ENCODE measurements at places on chromosomes 16 and 17.

GRCh38 chr16:50519001-50519400 lies 29.2 kb upstream of the NKD1 start:
- DNase-seq = no peak

DNA sequence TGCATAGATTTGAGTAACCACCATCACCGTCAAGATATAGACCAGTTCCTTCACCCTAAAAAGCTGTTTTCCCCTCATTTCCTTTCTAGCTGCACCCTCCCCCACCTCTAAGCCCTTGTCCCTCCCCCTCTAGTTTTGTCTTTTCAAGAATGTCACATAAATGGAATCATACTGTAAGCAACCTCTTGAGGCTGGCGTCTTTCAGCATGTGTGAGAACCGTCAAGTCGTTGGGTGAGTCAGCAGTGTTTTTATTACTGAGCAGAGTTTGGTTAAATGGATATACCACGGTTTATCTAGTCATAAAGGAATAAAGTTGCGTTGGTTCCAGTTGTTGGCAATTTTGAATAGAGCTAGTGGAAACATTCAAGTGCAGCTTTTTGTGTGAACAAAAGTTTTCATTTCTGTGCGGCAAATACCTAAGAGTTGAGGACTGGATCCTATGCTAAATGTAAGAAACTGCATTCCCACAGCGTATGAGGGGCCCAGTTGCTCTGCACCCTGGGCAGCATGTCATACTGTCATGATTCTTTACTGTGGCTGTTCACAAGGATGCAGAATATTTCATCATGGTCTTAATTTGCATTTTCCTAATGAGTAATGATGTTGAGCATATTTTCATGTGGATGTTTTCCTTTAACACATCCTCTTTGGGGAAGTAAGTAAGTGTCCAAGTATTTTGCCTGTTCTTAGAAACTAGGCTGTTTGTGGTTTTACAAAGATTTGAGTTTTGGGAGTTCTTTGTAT lies 264.3 kb downstream of the CPPED1 start:
- peak; percentile 21 for DNase-seq

DNA sequence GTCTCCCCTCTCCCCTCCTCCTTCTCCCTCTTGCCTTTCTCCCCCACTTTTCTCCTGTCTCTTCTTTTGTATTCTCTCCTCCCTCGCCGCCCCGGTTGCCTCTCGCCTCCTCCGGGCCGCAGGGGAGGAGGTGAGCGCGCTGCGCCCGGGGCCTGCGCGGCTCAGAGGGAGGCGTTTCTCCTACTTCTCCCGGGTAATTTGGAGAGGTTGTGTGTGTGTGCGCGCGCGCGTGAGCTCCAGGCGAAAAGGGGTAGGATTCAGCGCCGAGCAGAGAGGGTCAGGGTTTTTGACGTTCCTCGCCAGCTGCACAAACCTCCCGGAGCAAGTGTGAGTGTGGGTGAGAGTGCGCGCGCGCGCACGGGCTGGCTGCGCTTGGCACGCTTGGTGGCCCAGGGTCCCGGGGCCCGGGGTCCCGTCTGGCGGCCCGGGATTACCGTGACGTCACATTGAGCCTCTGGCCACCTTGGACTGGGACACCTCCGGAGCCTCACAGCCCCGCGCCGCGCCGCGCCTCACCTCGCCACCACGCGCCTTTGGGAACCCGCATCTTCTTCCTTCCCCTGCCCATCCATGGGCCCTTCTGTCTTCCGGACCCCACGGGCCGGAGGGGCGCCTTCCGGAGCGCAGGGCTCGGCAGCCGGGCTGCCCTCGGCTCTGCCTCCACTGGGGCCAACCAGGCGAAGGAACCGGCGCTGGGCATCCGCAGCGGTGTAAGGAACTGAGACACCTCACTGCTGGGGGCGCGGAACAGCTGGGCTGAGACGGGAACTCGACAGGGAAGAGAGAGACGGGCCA lies 479 bp downstream of the IRX6 start:
- DNase-seq = no peak

GRCh38 chr17:75626496-75627038 lies 6.7 kb upstream of the SMIM5 start:
- no peak for DNase-seq

GRCh38 chr17:20235747-20236146 lies 226.6 kb downstream of the SPECC1 start:
- DNase-seq = no peak

GRCh38 chr16:4488499-4488967 lies 12.3 kb downstream of the HMOX2 start:
- no peak for DNase-seq

GRCh38 chr17:57744195-57745170 lies 616 bp downstream of the CCDC182 start:
- no peak for DNase-seq

- DNase-seq = no peak
Measured at GRCh38 chr16:22970209-22970865, 156.4 kb downstream of the HS3ST2 start.

DNA sequence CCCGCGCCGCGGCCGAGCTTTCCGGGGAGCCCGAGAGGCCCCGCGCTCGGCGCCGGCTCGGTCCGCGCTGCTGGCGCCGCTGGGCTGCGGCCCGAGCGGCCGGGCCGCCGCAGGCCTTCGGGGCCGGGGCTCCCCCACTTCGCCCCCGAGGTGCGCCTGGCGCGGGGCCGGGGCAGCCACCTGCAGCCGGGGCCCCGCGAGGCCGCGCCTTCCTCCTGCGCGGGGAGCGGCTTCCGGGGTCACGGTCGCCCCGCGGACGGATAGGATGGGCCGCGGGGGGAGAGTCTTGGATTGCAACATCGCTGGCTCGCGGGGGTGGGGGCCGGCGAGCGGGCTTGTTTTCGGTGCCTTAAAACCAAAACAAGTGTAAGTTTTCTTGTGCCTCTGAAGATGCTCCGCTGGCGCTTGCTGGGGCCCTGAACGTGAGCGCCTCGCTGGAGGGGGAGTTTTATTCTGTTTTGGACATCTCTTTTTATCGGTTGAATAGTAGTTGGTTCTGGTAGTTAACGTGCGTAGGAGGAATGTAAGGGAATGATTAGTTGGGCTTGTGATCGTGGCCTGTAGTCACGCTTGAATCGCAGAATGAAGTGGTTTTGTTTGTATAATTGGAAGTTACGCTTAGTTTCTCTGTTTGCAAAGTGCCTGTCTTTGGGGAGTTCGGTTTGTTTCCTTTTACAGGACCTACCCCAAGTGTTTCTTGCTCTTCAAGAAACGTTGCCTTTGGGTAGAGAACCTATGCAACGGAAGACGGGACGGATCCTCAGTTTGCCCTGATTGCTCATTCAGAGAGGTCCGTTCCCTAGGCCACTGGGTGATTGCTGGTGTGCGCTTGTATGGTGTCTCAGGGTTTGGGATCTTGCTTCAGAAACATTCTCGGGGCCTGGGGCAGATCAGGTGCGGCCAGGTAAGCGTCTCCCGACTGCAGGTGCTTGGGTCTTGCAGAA lies 724 bp downstream of the UBE2I start:
- peak; percentile 55 for DNase-seq

DNA sequence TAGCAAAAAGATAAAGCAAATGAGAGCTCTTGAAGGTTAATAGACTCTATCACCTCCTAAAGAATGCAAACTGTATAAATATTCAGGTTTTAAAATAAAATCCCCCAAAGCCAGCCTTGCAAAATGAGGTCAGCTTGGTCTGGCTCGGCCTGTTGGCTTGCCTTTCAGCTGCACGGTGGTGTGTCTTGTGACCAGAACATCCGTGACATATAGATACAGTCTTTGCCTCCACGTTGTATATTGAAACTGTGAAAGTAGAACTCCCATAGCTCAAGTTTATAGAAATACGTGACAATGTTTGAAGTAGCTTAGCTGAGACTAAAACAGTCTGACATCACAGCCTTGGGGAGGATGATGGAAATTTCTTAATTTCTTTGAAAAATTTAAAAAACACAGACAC lies 236.6 kb upstream of the MYOCD start:
- no peak for DNase-seq

- DNase-seq = no peak
Measured at GRCh38 chr16:28522792-28523191, 16.0 kb downstream of the NUPR1 start.

- no peak for DNase-seq
Measured at GRCh38 chr17:48728232-48729231, at the start of gene HOXB13. Gene HOXB13, minus strand, starts transcription at chr17:48728750. Its CDS starts 157 bp downstream, at chr17:48728593.

- DNase-seq = no peak
Measured at GRCh38 chr17:76136276-76137000, 4.6 kb downstream of the FOXJ1 start.

GRCh38 chr17:63646488-63646806 lies 24.2 kb downstream of the MAP3K3 start:
- DNase-seq = no peak

- DNase-seq = no peak
Measured at GRCh38 chr17:81251094-81251708, 12.1 kb downstream of the NDUFAF8 start.
